SK-N-DZ (cell line): ENCODE measurements at places on chromosomes 4 and X.

GRCh38 chr4:56767567-56767966 is 53.9 kb downstream of the SPINK2 start:
- DNase-seq = no peak

GRCh38 chr4:156036496-156036895 is 82.8 kb upstream of the CTSO start:
- no peak for DNase-seq

GRCh38 chrX:53356186-53356585 is 66.3 kb downstream of the SMC1A start:
- peak; percentile 36 for DNase-seq

- no peak for DNase-seq
Measured at GRCh38 chrX:119477812-119478232, 9.6 kb downstream of the SLC25A5 start.

DNA sequence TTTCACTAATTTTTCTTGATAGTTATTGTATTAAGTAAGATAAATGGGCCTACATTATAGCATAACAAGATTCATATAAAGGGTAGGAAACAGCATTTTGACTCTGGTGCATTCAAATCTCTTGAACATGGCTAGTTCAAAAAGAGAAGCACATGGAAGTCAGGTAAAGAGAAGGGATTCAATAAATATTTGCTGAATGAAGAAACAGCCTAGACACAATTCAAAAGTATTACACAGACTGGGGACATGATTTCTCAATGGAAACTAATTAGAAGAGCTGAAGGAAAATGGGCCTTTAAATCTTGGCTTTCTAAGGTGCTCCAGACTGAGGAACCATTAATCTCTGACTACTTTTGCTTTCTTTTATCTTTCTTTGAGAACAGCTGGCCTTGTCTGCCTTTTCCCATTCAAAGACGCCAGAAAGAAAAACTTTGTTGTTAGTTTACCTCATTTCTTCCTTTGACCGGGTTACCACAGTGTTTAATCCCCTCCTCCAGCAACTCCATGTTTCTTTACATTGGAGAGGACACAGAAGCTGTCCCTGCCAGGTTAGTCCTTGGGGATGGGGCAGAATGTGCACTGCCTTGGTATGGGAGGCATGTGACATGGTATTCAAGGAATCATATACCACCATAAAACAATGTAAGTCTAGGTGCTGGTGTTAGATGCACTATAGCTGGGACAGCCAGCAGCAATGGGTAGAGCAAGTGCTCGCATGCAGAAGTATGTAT is 264.2 kb downstream of the CAMK2D start:
- no peak for DNase-seq

GRCh38 chr4:147815741-147816140 is 83.9 kb downstream of the ARHGAP10 start:
- no peak for DNase-seq

DNA sequence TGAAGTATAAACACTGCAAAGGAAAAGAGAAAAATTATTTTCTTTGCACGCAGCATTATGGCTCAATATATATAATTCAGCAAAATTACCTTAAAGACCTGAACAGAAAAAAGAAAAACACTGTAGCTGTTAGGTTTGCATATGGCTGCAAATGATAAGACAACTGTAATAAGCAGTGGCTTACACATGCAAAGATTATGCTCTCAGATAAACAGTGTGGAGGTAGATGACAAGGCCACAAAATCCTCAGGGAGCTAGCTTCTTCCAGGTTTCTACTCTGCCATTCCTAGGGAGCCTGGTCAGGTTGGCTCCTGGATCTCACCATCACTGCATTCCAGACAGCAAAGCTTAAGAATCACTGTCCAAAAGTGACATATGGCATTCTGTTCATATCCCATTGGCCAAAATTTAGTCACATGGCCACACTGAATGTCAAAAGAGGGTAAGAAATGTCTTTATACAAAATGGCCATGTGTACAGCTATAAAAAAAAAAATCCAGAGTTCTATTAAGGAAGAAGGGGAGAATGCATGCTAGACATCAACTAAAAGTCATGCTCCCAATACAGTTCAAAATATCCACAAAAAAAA is 195.2 kb upstream of the SLC7A11 start:
- no peak for DNase-seq

DNA sequence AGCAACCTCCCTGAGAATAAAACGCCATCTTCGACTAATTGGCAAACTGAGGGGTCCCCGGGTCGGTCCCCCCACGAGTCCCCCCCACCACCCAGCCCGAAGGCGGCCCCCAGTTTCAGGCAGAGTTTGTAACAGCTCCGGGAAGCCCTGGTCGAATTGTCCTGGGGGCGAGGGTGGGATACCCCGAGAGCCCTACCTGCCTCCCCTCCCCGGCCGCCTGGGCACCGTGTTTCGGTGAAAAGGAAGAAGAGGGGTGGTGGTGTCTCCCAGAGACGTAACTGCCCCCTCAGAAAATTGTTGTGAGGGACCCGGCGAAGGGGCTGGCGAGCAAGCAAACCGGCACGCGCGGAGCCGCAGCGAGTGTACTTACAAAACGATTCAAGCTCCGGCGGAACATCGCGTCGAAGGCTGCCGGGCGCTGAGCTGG is 1.2 kb downstream of the ATP11C start:
- DNase-seq = no peak

DNA sequence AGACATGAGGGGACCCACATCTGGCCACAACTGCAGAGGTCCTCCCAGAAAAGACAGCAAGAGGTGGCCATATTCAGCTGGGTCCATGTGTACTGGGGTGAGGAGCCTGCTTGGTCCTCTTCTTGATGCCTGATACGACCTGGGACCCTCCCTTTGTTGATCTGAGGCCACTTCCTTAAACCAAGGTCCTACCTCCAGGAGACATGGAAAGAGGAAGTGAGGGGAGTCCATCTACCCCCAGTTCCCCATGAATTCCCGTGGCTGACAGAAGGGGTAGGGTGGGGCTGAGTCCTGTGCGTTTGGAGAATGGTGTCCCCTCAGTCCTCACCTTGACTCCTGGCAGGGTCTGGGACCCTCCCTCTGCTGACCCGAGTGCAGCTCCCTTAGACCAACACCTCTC is 2.1 kb downstream of the MAGEA10 start:
- no peak for DNase-seq

GRCh38 chrX:129000797-129001196 is 522.5 kb downstream of the SMARCA1 start:
- no peak for DNase-seq

GRCh38 chrX:151988706-151989299 is 14.3 kb upstream of the GABRE start:
- DNase-seq = no peak

- DNase-seq = no peak
Measured at GRCh38 chr4:135508006-135508714, 1306.6 kb upstream of the PABPC4L start.

GRCh38 chrX:136765821-136766356 is 14.8 kb downstream of the ARHGEF6 start:
- DNase-seq = no peak

DNA sequence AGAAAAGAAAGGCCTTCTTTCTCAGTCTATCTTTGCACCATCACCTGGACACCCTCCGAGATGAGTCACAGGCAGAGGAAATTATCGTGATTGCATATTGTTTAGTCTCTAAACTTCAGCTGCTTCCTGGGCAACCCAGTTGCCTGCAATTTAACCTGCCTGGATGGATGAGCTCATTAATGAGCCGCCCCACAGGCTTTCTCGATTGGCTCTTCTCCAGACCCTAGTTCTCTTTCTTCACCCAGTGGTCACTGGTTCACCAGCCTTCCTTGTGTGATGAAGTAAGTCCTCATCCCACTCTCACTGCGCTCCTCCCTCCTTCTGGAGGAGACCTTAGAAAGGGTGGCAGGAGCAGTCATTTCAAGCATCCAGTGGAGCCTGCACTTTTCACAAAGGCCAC is 94.4 kb downstream of the SOWAHB start:
- DNase-seq = peak; percentile 5

- DNase-seq = no peak
Measured at GRCh38 chrX:640641-641040, 10.1 kb downstream of the SHOX start.

DNA sequence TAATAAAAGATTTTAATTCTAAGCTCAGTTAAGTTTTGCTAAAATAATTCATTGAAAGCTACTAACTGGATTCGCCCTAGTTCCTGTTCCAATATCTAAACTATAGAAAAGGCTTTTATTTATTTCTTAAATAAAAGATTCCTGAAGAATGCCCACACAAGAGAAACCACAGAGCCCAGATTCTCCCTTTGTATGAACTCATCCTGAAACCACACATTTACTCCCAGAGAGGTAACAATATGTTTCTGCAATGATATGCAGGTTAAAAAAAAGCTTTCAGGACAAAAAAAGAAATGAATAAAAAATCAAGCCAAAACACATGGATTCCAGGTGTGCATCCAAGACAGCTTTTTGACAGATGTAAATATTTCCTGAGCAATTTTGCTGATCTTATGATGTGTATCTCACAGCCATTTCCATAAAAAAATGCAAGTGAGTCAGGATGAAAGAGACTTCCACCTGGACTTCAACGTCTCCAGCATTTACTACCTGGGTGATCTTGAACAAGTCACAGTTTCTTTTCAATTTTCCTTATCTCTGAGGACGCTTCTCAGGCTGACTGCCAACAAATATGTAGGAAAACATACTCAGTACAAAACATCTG is 234.4 kb upstream of the FAT1 start:
- DNase-seq = no peak

- peak; percentile 25 for DNase-seq
Measured at GRCh38 chr4:89254847-89255246, 52.8 kb downstream of the GPRIN3 start.

DNA sequence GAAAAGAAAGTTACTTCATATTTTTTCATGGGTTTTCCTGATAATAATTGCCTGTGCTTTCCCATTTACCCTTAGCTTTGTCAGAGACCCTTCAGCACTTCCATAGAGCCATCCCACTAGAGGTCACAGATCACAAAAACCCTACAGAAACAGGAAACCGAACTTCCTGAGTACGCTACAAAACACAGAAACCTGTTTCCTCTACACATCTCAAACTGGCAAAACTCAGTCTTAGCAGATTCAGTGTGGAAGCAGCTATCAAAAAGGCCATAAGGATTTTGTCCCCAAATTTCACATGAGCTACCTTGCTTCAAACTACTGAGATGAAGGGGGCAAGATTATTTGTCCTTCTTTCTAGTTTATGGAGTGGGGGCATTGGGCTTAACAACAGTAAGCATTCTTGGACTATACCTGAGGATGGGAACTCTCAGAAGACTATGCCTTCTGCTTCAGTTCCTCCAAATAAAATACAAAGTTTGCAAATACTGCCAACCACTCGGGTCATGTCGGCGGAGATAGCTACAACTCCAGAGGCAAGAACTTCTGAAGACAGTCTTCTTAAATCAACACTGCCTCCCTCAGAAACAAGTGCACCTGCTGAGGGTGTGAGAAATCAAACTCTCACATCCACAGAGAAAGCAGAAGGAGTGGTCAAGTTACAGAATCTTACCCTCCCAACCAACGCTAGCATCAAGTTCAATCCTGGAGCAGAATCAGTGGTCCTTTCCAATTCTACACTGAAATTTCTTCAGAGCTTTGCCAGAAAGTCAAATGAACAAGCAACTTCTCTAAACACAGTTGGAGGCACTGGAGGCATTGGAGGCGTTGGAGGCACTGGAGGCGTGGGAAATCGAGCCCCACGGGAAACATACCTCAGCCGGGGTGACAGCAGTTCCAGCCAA is at the start of gene MMRN1:
Gene MMRN1 (plus strand): TSS at position 206 of the 902 bp plus-strand sequence. CDS start 118 bp downstream, at position 324.
- no peak for DNase-seq

DNA sequence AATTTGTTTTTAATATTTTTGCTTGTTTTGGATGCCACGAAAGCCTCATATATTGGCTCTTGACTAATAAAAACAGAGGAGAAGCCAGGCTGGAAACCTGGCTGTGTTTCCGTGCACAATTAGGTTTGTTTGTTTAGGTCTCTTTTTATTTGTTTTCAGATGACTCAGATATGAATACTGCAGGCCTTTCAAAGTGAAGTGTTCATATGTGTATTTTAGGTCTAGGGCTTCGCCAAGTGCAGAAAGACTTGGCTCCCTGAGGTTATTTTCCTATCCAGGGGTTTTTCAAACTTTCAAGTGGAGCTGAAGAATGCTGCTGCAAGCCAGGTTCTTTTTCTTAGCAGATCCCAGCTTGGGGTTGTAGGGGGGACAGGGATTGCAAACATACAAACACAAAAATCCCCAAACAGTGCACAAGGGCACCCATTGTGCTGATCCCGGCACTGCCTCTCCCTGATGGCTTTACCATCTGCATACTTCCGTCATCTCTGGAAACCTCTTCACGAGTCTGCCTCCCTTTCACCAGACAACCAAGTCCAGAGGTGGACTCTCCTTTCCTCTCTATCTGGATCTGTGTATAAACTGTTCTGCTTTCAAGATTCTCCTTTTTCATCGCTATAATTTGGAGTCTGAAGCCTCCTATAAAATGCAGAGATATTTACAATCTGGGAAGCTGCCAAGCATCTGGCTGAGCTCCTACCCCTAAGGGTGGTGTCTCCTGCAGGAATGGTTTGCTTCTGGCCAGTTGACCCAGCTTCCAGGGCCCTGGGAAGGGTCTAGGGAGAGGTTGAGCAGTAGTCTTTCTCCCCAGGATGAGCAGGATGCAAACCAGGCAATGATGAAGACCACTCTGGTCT is 108.6 kb downstream of the SMIM20 start:
- DNase-seq = no peak

GRCh38 chrX:48957477-48957826 is at the start of gene OTUD5:
TSS of gene OTUD5 (minus strand) at chrX:48957607. CDS start at chrX:48957570, 37 bp downstream.
- DNase-seq = no peak

DNA sequence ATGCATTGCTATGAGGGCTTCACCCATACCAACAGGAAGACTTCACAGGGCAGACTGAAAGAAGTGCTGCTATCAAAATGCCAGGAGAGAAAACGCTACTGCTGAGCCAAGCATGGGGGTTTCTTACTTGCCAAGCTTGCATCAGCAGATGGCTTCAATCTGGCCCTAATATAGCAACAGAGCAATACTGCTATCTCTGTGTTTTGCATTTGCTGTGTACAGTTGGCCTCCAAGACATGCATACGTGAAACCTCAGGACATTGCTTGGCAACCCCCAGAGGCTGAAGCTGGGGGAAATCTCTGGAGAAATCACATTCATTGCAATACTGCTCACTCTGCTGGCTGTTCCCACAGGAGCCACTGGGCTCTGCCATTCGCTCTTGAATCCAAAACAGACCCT is 127.2 kb upstream of the GPC4 start:
- no peak for DNase-seq

DNA sequence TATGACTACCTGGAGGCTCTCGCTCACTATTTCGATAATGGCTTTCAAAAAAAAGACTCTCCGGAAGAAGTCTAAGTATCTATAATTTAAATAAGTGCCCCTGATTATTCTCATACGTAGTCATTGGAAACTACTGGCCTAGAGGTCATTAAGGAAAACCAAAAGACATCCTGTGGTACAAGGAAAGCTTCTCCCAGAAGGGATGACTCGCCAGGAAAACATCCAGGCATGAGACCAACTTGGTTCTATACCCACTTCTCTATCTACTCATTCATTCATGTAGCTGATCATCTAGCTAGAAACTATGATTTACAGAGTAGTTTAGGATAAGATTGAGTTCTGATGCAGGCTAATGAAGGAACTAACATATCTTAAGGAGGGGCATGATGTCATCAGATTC is 37.7 kb downstream of the SOX3 start:
- no peak for DNase-seq

GRCh38 chrX:43493756-43494155 is 162.3 kb upstream of the MAOA start:
- DNase-seq = no peak
